Activated CD4-positive, alpha-beta T cell treated with anti-CD3 and anti-CD28 coated beads, Interleukin-2, amount 50 U/mL, for 4 hours (primary cell): ENCODE measurements at places on chromosomes 4 and X.
A peak's percentile ranks its signal among the peaks of the same experiment; 100 is the strongest.

DNA sequence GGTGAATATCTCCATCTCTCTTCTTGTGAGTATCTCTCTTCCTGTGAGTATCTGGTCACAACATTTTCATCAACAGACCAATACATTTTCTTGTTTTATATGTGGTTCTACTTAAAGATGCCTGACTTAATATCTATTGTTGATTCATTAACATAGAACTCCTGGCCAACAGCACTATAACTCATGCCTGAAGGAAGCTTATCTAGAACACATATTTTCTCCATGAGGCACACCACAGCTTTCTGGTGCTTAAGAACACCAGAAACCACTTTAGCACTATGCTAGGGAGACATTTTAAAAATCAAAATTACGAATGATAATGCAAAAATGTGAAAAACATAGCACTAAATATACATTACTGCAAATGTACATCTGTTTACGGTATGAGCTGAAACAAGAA is 190.4 kb downstream of the GABRB1 start:
- DNase-seq = no peak

DNA sequence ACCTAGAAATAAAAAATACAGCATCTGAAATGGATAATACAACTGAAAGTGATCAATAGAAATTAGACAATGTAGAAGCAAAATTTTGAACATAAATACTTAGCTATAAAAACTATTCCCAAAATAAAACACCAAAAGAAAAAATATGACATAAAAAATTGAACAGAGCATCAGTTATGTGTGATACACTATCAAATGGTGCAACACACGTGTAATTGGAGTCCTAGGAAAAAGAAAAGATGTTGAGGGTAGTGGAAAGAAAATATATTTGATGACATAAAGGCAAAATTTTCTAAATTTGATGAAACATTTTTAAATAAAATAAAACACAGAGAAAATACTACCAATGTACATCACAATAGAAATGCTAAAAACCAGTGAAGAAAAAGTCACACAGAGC is 63.1 kb downstream of the NPY2R start:
- no peak for DNase-seq

GRCh38 chr4:52842792-52843191 is 19.3 kb upstream of the RASL11B start:
- DNase-seq = no peak

GRCh38 chrX:111181951-111182350 is 86.0 kb downstream of the PAK3 start:
- DNase-seq = no peak

GRCh38 chr4:85544751-85545150 is 69.8 kb downstream of the ARHGAP24 start:
- no peak for DNase-seq

- DNase-seq = no peak
Measured at GRCh38 chr4:24820541-24820940, 25.2 kb downstream of the SOD3 start.

- DNase-seq = no peak
Measured at GRCh38 chr4:39490322-39490721, 31.5 kb downstream of the LIAS start.

GRCh38 chr4:52164116-52164515 is 113.0 kb downstream of the SPATA18 start:
- DNase-seq = no peak

DNA sequence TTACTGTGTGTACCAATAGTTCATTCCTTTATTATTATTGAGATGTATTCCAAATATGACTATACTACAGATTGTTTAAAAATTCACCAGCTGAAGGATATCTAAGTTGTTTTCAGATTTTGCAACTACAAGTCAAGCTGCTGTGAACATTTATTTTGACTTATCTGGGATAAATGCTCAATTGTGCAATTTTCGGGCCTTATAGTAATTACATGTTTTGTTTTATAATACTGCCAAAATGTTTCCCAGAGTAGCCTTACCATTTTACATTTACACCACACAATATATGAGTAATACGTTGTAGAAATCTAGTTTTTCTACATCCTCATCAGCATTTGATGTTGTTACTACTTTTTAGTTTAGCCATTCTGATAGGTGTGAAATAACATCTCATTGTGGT is 179.6 kb downstream of the ANTXR2 start:
- DNase-seq = no peak

DNA sequence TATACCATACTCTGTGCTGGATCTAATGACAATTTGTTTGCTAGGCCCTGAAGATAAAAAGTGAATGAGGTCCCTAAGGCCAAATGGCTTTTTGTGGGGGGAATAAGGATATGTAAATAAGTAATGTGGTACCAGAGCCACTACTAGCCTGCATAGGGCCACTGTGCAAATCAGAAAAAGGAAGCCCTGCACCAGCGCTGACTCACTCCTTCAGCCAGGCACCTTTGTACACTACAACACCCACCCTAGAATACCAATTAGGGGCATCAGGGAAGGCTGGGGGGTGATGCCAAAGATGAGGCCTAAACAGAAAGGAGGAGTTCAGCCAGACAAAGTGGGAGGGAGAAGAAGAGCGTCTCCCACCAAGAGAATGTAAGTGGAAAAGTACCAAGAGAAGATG is 122.2 kb downstream of the CAMK2D start:
- no peak for DNase-seq

DNA sequence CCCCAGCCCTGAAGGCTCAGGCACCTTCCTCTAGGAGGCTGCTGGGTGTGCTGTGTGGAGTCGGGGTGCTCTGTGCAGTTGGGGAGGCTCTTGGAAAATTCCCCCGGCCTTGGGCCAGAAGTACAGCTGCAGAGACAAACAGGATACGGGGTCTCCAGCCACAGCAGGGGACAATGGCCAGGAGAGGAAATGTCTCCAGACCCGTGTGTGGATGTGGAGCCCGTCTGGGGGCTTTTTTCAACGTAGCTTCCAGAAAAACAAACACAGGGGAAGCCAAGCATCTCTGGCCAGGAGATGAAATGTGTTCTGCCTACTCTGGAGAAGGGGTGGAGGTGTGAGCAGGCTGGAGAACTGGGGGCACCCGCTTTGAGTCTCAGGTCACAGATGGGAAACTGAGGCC is 3.7 kb upstream of the SH3TC1 start:
- DNase-seq = no peak

GRCh38 chr4:79851625-79852304 is 221.3 kb downstream of the ANTXR2 start:
- no peak for DNase-seq

DNA sequence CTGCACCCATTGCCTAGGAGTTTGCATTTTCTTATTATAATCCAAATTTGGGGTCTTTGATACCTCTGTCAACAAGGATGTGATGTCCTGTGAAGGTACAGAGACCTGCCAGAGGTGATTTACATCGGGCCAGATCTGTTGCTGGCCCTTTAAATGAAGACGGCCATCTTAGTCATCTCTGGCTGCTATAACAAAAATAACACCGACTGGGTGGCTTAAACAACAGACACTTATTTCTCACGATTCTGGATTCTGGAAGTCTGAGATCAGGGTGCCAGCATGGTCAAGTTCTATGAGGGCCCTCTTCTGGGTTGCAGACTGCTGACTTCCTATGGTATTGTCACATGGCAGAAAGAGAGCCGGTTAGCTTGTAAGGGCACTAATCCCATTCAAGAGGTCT is 75.7 kb downstream of the F11 start:
- DNase-seq = no peak

GRCh38 chr4:188783606-188784160 is 644.4 kb downstream of the TRIML1 start:
- no peak for DNase-seq

- DNase-seq = no peak
Measured at GRCh38 chr4:26377328-26378311, 56.8 kb downstream of the RBPJ start.

- no peak for DNase-seq
Measured at GRCh38 chrX:7077241-7078230, 70.0 kb upstream of the STS start.

- DNase-seq = no peak
Measured at GRCh38 chrX:87160435-87161010, 357.1 kb upstream of the KLHL4 start.

DNA sequence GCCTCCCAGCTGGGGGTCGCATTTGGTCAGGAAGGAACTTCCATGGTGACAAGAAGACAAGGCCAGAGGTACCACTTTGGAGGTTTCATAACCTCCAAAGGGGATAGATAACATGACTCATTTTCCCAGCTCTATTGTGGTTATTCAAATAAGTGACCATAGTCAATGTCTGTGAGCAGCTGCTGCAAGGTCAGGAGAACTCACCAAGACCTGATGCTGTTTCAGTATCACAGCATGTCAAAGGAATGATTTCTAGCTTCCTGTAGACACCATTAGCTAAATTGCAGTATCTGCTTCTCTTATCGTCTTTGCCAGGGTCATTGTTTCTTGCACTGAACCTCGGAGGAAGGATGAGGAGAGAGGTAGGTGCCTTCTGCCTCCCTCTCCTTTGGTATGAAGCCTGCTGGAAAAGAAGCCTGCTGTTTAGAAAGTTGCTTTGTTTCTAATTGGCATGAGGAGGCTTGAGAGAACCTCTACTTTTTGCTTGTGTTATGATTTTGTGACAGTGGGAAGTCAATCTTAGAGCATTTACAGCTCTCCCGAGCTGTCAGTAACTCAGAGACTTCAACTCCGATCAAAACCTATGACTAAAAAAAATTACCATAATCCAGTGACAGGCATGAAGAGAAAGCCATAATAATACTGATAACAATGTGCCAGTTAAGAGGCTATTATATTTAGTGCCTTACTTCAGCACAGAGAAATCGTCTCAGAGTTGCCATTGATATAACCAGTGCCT is 38.0 kb upstream of the GATB start:
- no peak for DNase-seq

DNA sequence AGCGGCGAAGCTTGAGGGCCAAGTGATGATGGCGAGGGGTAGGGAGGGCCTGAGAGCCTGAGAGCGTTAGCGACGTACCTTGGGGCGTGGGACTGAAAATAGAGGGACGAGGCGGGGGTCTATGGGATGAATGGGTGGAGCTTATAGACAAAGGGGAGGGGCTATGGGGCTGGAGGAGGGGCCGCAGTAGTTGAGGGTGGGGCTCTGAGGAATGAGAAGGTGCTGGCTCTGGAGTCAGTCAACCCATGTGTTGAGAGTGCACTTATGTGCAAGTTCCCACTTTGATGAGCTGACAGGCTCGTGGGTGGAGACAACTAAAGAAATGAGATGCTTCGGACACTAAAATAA is 488 bp downstream of the TBC1D25 start:
- peak; percentile 53 for DNase-seq

DNA sequence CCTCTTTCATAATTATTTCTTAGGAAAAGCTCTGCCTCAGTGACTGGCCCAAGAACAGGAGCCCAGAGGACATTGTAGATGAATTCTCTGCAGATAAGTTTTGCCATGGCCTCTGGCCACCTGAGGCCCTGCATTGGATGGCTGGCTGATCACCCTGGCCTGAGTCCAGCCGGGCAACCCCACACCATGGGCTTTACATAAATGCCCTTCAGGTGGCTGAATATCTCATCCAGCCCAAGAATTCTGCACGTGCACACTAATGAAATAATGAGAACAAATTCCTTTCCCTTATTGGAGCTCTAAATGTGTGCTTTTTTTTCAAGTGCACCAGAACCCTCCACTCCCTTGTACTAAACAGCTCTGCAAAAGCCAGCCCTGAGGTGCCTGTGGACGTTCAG is 65.7 kb downstream of the IRF2 start:
- no peak for DNase-seq

GRCh38 chr4:84239278-84239845 is 259.7 kb downstream of the NKX6-1 start:
- no peak for DNase-seq

DNA sequence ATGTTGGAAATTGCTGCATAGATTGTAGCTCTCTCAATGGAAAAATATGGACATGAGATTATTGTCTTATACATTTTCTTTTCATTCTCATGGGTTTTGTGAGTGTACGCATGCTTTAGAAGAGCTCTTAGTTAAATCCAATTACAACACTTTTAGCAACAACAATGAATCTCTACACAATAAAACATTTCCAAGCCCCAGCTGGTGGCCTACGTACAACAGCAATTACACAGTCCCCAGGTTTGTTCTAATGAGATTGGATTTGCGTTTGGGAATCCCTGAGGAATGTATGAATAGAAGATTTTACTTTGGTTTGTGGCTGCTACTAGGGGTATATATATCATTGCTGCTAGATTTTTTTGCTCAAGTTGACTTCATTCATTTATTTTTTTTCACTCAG is 98.6 kb downstream of the FHDC1 start:
- DNase-seq = no peak

DNA sequence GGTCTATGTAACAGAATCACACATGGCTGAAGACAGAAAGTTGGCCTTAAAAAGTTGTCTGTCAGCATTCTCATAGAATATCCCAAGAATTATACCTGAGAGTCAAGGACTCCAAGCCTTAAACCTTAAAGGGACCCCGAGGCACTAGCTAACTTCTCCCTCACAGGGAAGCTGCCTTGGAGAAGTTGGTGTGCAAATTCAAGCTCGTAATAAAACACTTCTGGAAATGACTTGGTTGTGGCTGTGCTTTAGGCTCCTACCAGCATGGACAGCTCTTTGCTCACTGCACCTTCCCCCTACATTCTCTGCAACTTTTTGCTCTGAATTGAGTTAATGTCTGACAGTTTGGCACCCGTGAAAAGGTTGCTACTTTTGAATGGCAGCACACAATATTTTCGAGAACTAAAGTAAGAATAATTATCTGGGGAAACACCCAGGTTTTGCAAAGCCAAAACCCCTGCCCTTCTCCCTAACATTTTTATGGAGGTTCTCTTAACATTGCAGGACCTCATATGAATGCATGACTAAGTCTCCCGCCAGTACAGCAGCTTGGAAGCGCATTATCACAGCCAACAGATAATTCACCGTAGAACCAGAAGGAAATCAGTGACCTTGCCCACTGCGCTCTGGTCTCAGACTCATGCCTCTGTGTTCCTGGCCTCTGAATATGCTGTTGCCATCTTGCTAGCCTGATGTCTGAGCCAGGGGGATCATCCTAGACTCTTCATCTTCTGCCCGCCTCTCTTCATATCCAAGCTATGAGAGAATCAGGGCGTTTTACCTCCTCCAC is 91.0 kb downstream of the MGST2 start:
- DNase-seq = no peak

GRCh38 chr4:12126474-12126873 is 697.8 kb upstream of the HS3ST1 start:
- DNase-seq = no peak

- no peak for DNase-seq
Measured at GRCh38 chr4:102169345-102169744, 175.9 kb downstream of the SLC39A8 start.

- DNase-seq = no peak
Measured at GRCh38 chr4:87529187-87529586, at the start of gene SPARCL1. Gene SPARCL1 (minus strand): TSS chr4:87529376. CDS start chr4:87499574, 29,802 bp downstream.

- DNase-seq = no peak
Measured at GRCh38 chrX:2145692-2146367, 354.9 kb downstream of the DHRSX start.

- DNase-seq = no peak
Measured at GRCh38 chr4:42673082-42673425, 16.1 kb upstream of the ATP8A1 start.

GRCh38 chrX:151396825-151397740 is at the start of gene VMA21:
Gene VMA21 (plus strand): TSS chrX:151397206. CDS start chrX:151397309, 103 bp downstream.
- peak; percentile 76 for DNase-seq

DNA sequence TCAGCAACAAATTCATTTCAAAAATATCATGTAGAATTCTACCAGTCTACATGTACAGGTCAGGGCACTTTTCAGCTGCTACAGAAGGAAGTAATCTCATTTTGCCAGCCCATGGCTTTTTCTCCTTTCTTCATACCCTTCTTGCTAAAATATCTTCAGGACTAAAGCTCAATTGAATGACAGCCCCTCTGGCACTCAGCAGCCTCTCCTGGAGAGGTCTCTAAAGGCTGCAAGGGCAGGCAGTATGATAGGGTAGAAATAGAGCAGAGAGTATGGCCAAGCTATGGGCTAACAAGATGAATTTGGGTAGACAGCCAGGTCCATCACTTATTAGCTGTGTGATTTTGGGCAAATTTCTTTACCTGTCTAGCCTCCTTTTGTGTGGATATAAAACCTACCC is 224.6 kb upstream of the RPL34 start:
- no peak for DNase-seq
